ENCODE measurements at places on chromosomes 16 and 17.

GRCh38 chr16:57809276-57810196 is 7.2 kb upstream of the KIFC3 start:
- peak; percentile 73 for DNase-seq

- no peak for DNase-seq
Observed at GRCh38 chr17:69367298-69367697, 40.4 kb upstream of the ABCA5 start.

GRCh38 chr16:68636064-68636560 is 9.0 kb upstream of the CDH3 start:
- peak; percentile 25 for DNase-seq

- no peak for DNase-seq
Observed at GRCh38 chr17:28579526-28579925, 2.8 kb upstream of the ALDOC start.

DNA sequence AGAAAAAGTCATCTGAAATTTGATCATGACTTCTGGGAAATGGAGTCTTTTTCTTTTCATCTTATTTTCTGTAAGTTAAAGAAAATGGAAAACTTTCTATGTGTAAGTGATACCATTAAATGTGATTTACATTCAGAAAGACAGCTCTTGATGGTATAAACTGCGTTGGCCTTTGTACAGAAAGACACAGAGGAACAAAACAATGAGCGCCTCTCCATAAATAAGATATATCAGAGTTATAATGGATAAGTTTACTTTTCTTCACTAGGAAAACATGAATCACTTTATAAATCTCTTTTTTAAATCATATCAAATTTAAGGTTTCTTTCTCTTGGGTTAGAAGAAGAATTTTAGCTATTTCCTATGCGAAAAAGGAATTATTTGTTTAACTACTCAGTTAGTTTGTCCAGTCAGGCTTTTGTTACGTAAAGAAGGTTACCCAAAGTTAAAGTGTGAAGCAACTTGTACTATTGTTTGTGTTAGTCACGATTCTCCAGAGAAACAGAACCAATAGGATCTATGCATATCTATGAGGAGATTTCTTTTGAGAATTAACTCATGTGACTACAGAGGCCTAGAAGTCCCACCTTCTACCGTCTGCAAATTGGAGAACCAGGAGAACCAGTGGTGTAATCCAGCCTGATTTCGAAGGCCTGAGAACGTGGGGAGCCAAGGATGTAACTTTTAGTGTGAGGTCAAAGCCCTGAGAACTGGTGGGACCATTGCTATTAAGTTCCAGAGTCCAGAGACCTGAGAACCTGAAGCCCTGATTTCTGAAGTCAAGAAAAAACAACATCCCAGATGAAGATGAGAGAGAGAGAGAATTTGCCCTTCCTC is 295.4 kb upstream of the KCNJ16 start:
- DNase-seq = no peak

GRCh38 chr16:8708536-8708935 is 34.1 kb downstream of the ABAT start:
- DNase-seq = no peak

- peak; percentile 79 for DNase-seq
Observed at GRCh38 chr17:60941028-60941427, 263.4 kb downstream of the BCAS3 start.

DNA sequence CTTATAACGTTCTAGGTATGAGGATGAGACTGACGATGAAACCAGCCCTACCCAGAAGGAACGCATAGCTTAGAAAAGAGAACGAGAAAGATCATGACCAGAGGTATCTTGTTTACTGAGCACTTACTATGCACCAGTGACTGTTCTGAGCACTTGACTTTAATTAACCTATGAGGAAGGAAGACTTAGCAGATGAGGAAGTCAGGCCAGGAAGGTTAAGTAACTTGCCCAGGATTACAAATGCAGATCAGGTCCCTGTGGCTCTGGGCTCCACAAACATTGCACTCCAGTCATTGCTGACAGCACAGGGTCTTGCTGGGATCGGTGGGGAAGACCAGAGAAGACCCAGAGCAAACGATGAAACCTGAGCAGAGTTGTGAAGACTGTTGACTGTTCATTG is 7.1 kb downstream of the KRT13 start:
- DNase-seq = no peak

GRCh38 chr17:63805591-63805990 is 21.6 kb upstream of the PSMC5 start:
- no peak for DNase-seq

DNA sequence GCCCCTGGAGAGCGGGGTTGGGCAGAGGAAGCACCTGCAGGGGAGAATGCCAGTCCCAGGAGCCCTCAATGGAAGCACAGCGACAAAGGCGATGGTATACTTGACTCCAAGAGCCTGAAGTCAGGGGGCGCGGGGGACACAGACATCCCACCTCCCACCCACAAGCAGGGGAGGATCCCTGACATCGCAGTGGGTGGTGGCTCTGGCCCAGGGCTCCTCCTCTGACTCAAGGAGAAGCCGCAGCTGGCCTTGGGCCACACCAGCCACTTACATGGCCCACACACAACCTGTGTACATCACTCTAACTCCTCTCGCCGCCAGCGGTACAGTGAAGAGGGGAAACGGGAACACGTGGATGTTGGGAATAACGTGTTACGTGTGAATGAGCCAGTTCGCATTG is 44.3 kb downstream of the FZD2 start:
- no peak for DNase-seq

GRCh38 chr16:11949527-11949926 is 7.7 kb upstream of the NPIPB2 start:
- DNase-seq = peak; percentile 47

- no peak for DNase-seq
Observed at GRCh38 chr17:13104576-13104975, 86.7 kb upstream of the ELAC2 start.

- no peak for DNase-seq
Observed at GRCh38 chr16:28187595-28188004, 24.2 kb downstream of the XPO6 start.

DNA sequence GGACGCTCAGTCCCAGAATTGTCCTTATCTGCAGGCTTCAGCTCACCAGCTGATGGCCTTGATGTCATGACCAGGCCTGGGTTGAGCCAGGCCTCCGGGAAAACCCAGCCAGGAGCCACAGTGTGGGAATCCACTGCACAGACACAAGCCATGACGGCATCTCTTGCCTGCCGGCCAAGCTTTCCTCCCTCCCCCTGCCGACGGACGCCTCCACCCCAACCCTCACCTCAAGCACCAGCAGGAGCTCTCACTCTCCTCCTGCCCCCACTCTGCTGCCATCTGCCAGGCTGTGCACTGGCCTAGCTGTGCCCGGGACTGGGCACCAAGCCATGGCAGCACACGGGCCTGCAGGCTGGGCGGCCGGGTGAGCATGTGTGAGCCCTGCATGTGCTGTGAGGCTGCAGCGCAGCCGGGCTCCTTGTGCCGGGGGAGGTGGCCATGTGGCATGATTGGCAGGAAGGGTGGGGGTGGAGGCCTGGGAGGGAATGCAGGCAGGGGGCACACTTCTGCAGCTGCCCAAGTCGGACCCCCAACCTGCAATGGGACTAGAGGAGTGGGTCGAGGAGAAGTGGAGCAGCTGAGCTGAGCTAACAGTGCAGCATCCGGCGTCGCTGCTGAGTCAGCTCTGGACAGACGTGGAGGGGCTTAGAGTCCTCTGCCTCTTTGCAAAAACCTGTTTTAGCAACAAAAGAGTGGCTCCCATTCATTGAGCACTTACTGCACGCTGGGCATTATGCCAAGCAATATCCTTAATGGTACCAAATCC is 268.5 kb downstream of the CBLN1 start:
- no peak for DNase-seq

GRCh38 chr16:52924162-52924561 is 128.5 kb downstream of the CHD9NB start:
- DNase-seq = no peak

GRCh38 chr17:45276031-45276430 is 14.1 kb upstream of the SPATA32 start:
- DNase-seq = no peak

DNA sequence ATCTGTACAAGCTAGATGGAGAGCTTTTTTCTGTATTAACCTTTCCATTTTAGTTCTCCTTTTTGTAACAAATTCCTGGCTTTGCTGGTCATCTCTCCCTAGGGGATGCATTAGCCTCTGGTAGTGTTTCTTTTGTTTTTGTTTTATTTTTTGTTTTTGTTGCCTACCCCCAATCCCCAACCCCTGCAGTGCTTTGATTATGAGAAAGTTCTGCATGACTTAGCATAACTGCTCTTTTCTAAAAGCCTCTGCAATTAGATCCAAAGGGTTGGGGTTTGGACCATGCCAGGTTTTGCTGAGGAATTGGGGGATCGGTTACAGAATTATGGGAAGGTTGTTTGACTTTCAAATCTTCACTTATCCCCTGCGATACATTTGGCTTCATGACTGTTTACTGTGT is 98.2 kb downstream of the ADAMTS18 start:
- DNase-seq = no peak

DNA sequence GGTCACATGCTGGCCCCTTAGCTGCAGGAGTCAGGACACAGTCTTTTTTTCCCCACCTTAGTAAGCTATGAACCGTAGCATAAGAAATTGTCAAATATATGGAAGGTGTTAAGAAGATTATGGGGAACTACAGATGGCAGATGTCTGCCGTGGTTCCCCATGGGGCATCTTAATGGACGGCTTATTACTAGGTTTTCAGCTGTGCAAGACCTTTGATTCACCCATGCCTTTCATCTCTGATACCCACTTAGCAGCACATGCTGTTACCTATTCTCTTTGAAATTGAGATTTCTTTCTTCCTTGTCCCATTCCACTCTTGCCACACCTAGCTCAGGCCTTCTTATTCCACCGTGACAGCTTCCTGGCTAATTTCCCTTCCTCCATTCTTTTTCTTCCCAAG is 70.7 kb downstream of the RPTOR start:
- no peak for DNase-seq

- peak; percentile 79 for DNase-seq
Observed at GRCh38 chr16:53775821-53776431, 72.0 kb downstream of the FTO start.

GRCh38 chr16:79449067-79449769 is 151.3 kb downstream of the MAF start:
- no peak for DNase-seq

DNA sequence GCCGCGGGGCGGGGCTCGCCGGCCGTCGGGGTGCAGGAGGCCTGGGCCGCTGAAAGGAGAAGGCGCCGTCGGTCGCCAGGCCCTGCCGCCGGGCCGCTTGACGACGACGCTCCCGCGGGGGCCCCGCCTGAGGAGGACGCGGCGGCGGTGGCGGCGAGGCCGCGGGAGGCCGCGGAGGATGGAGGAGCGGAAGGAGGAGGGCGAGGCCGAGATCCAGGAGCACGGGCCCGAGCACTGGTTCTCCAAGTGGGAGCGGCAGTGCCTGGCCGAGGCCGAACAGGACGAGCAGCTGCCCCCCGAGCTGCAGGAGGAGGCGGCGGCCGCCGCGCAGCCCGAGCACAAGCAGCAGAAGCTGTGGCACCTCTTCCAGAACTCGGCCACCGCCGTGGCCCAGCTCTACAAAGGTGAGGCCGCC is 430 bp downstream of the HAPSTR1 start:
- no peak for DNase-seq

GRCh38 chr16:78902321-78902720 is 698.2 kb downstream of the MAF start:
- no peak for DNase-seq

DNA sequence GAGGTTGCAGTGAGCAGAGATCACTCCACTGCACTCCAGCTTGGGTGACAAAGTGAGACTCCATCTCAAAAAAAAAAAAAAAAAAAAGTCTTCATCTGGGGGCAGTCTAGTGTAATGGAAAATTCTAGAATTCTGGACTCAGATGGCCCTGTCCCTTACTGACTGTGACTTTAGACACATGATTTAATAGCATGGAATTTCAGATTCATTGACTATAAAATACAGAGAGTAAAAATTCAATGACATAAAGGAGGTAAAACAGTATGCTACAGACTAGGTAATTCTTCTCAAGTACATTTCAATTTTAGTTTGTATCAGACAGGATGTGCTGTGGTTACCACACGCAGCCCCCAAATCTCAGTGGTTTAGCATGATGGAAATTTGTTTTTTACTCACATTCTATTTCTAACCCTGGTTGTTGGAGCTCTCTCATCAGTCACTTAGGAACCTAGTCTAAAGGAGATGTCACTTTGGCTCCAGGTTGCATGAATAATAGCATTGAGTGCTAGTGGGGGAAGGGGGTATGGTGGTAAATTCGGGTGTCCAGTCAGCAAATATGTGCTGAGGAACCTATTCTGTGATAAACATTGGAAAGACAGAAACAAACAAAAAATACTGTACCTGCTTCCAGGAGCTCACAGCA is 444.0 kb downstream of the XYLT1 start:
- DNase-seq = no peak

DNA sequence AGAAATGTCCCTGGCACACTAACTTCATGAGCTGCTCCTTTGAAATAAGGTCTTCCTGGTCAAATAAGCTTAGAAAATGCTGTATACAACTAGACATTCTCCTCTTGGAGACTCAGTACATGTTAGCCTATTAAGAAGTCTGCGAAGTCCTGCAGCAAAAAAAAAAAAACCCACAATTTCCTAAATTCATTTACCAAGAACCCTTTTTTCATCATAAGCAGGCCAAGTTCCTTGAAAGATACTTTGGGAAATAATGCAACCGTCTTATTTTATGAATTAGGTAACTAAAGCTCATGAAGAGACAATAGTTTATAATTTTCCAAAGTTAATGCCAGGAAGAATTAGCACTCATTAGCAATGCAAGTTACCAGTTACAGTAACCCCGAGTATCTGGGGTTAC is 49.0 kb upstream of the HAS3 start:
- DNase-seq = no peak

DNA sequence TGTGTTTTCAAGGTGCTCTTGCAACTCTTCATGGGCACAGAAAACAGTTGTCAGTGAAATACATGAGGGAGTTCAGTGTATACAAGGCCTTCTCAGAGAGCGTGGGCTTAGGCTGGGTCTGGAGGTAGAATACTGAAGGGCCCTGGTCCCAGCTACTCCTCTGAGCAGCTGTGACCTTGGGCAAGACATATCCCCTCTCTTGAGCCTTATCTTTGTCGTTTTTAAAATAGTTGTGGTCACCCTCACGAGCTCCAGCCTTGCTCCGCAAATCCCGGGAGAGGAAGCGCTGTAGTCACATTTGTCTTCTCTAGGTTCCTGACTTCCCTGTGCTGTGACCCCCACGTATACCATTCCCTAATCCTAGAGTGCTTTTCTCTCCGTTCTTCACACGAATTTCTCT is 3.6 kb downstream of the ZNRF1 start:
- no peak for DNase-seq

GRCh38 chr17:44197980-44198720 is 1.5 kb downstream of the ATXN7L3 start:
- DNase-seq = no peak

Measured in LoVo (cell line).